ENCODE measurements at places on chromosomes 2 and 18.

GRCh38 chr2:20065885-20066602, 14.6 kb upstream of the LAPTM4A start:
- no peak for DNase-seq

DNA sequence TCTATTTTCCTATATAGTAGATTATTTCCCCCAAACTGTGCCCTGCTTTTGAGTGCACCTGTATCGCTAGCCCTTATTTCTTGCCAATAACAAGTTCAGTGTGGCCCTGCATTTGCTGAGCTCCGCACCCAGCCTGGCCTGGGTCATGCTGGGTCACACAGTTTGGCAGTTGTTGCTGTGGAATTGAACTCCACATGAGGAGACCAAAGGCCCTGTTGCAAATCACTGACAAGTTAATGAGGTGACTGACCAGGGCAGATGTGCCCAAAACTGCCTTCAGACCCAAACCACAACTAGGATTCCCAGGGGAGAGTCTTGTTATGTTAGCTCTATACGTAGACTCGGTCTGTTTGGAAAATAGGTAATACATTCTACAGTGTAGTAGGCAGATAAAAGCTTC, 31.0 kb downstream of the COL4A4 start:
- DNase-seq, result no peak

DNA sequence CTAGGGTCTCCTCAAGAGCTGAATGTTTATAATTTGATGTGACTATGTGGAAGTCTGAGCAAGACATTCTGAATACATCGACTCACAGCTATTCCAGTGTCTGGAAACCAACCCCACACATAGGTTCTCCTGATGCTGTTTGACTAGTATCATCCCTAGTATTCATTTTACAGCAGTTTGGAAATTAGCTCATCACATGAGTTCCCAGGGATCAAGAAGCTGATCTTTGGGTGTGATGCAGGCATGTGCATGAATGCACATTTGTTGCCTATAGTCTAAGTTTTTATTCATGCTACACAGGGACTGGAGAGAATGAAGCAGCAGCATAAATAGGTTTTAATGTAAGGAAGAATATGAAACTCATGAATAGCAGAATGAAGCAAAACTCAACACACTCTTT, 284.3 kb upstream of the SPRED2 start:
- no peak for DNase-seq

GRCh38 chr2:115115135-115115534, 672.7 kb downstream of the DPP10 start:
- no peak for DNase-seq

DNA sequence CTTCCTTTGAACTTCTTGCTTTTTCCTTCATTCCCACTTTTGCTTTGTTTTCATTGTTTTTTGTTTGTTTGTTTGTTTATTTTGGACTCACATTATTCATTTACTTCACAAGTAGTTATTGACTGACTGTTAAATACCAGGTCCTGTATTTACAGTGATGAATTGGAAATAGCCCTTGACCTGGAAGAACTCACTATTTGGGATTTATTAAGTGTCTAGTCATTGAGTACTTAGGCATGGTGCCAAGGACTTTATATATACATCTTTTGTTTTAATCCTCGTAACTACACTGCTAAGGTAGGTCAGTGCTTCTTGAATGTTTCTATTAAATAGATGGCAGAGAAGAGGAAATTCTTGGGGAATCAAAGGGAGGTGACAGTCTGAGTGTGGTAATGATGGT, 11.1 kb downstream of the SPOPL start:
- no peak for DNase-seq

Measured in retina (tissue), 1 donor.